ENCODE measurements at places on chromosomes 12 and 14. TPM values are rescaled to one million over a fixed set of nuclear protein-coding genes. Genes with fewer than 3 reads are reported as not detected.

The LBHD2 gene
- polyA plus RNA-seq: not detected

The STON2 gene
- polyA plus RNA-seq: 3.7 TPM

The NKX2-1 gene
- 0.45 TPM for polyA plus RNA-seq

The SAMD15 gene
- not detected for polyA plus RNA-seq

The NGB gene
- not detected for polyA plus RNA-seq

The ACSM4 gene
- not detected for polyA plus RNA-seq

The TSPAN19 gene
- polyA plus RNA-seq: not detected

The ADAM21 gene
- not detected for polyA plus RNA-seq

The DNAJC22 gene
- polyA plus RNA-seq: 25.3 TPM

The KRT80 gene
- polyA plus RNA-seq: 3.2 TPM

GRCh38 chr12:105580821-105581352 is 250.4 kb downstream of the C12orf75 start:
- H3K27ac ChIP-seq: no peak overlapping the region
- no peak overlapping the region for H3K4me3 ChIP-seq
- DNase-seq: peak; percentile 17
- no peaks in the 10 kb centered on the region for H3K36me3 ChIP-seq
- no peaks in the 10 kb centered on the region for H3K27me3 ChIP-seq

DNA sequence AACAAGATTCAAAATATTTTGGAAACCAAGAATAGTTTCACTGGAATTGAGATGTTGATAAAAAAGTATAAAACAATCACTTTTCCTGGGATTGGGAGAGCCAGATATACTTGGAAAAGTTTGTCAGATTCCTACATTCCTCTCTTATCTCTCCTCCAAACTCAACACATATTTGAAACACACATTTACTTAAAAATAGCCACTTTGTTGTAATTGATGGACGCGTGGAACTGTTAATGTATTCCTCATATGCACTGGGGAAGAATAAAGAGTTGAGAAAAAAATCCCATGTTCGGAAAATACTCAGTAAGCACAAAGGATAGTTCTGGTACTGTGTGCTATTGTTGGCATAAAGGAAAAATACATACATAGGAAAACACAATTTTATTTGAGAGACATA is 195.6 kb upstream of the FLRT2 start:
- H3K4me1 ChIP-seq: no peaks in the 10 kb centered on the region
- no peak for DNase-seq
- H3K27ac ChIP-seq: no peak overlapping the region

DNA sequence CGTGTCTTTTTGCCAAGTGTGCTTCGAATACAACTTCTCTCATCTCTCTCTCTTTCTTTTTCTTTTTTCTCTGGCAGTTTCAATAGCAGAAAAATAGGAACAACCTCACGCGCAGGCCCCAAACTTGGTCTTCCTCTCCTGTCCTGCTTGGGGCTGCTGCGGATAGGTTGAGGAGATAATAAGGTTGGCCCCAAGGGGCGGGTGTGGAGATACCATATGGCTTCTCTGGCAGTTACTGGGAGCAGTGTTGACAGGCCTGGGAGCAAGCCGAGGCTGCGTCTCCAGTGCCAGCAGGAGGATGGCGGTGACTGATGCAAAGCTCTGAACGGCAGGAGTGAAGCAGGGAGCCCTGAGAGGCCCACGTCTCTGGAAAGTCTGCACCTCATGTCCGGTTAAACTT is 89.5 kb upstream of the MANSC4 start:
- H3K4me3 ChIP-seq: no peak overlapping the region
- no peak overlapping the region for H3K27ac ChIP-seq
- H3K27me3 ChIP-seq: no peaks in the 10 kb centered on the region
- no peaks in the 10 kb centered on the region for H3K36me3 ChIP-seq

DNA sequence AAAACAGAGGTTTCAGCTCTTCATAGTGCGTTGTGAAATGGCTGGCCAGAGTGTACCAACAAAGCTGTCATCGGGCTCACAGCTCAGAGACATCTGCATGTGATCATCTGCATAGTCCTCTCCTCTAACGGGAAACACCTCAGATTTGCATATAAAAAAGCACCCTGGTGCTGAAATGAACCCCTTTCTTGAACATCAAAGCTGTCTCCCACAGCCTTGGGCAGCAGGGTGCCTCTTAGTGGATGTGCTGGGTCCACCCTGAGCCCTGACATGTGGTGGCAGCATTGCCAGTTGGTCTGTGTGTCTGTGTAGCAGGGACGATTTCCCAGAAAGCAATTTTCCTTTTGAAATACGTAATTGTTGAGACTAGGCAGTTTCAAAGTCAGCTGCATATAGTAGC is 14.3 kb upstream of the PAPLN start:
- no peaks in the 10 kb centered on the region for H3K27me3 ChIP-seq
- no peak overlapping the region for H3K4me3 ChIP-seq
- no peaks in the 10 kb centered on the region for H3K4me1 ChIP-seq
- peaks cover 9% of the 10 kb centered on the region for H3K36me3 ChIP-seq
- no peak overlapping the region for H3K27ac ChIP-seq

DNA sequence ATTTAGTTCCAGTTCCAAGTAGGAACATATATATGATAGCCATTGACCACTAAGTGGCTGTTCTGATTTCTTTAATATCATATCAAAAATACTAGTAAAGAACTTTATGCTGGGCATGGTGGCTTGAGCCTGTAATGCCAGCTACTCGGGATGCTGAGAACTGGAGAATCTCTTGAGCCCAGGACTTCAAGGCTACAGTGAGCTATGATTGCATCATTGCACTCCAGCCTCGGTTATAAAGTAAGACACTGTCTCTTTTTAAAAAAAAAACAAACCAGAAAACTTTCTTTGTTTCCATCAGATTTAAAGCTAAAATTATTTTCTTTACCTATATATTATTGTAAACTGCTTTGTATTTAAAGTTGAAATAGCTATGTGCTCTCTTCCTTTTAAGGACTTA is 127.0 kb downstream of the SCAF11 start:
- no peaks in the 10 kb centered on the region for H3K27me3 ChIP-seq
- no peaks in the 10 kb centered on the region for H3K4me1 ChIP-seq
- H3K4me3 ChIP-seq: no peak overlapping the region
- no peak for DNase-seq
- peaks cover 2% of the 10 kb centered on the region for H3K36me3 ChIP-seq

DNA sequence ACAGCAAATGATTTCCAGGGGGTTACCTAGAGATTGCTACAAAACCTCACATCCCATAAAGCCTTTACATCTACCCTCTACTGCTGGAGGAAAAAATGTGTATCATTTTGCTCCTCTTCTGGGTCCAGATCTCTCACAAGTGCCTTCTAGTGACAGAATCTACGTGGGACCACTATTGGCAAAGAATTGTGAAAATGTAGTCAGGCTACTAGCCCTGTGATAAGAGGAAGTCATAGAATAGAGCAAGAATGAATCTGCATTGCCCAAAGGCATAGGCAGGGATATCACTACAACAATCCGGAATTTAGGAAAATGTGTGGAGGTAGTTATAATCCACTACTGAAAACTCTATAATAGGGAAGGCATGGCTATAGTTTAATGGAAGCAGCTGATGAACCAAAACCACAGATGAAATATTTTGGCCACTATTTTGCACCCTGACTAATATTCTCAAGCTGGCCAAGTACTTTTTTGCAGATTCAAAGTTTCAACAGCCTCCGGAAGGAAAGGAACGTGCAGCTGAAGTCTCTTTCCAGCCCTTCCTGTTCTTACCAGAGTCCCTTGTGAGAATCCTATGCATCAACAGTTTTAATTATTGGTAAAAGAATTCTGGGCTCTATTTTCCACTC is 176.8 kb downstream of the PHLDA1 start:
- no peak overlapping the region for H3K27ac ChIP-seq
- no peaks in the 10 kb centered on the region for H3K27me3 ChIP-seq
- no peak overlapping the region for H3K4me3 ChIP-seq
- no peaks in the 10 kb centered on the region for H3K36me3 ChIP-seq
- no peak for DNase-seq

DNA sequence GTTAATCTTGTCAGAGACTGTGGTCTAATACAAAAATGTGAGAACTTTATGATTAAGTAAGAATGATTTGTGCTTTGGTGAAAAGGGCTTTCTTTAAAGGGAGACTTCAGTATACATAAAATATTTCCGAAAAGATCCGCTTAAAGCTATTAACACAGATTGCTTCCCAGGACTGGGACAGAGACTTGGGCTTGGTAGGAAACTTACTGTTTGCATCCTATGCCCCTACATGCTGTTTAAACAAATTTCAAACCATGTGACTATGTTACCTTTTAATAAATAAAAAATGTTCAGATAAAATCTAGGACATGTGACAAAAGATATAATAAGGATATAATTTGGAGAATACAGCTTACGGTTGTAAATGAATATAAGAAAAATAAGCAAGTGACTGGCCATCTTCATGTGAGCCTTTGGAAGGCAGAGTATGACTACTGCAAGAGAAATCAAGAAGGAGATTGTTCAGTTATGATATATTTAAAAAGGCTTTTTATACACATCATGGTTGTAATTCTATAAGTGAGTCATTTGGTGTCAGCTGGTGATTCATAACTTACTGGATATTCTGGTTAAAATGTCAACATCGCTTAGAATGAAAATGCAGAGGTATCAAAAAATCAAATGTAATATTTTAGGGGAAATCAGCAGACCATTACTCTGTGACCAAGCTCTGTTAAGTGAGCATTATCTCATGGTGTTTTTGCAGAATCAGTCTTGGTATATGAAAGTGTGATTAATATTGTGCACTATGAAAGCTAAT is 234.7 kb upstream of the E2F7 start:
- H3K36me3 ChIP-seq: no peaks in the 10 kb centered on the region
- H3K27ac ChIP-seq: no peak overlapping the region
- H3K4me1 ChIP-seq: peaks cover 4% of the 10 kb centered on the region
- no peak overlapping the region for H3K4me3 ChIP-seq
- no peaks in the 10 kb centered on the region for H3K27me3 ChIP-seq
- no peak for DNase-seq

DNA sequence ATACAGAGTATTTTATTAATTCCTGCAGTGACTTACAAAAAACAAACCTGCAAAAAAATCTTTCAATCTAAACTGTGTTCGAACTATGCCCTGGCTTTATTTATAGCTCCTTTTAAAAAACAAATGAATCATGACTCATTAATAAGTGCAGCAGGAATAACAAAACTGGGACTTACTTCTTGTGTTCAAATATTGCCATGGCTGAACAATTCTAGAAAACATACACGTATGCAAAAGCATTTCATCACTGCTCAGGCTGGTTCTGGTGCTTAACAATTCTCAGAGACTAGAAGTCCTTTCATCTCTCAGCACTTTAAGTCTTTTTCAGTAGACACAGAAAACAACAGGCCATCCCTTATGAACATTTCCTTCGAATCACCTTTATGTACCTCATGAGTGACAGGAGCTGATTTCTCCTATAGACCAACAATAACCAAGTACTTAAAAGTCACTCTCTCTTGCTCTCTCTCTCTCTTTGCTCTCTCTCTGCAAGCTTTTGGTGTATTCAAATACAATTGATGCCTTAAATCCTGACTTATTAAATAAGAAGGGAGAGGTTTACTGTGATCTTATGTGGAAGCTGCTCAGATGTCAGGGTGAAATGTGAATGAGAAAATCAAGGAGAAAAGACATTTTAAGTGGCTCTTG is 268.8 kb downstream of the TTC8 start:
- no peak overlapping the region for H3K4me3 ChIP-seq
- H3K36me3 ChIP-seq: no peaks in the 10 kb centered on the region
- DNase-seq: no peak
- H3K4me1 ChIP-seq: no peaks in the 10 kb centered on the region
- no peak overlapping the region for H3K27ac ChIP-seq

DNA sequence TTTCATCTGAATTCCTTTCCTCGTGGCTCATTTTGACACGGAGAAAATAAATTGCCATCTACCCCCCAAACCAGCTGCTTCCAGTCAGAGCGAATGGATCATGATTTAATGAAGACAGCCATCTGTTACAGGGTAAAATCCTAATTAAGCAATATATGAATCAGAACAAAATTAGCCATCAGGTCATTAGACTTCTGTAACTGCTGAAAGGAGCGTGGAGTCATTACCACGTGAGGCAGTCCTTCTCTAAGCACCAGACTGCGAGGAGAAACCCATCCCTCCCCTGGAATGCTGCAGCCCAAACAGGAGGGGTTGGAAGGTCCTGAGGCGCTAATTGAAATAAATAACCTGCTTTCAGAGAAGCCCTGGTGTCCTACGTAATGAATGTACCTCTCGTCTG is 51.1 kb upstream of the TCL1A start:
- H3K4me3 ChIP-seq: no peak overlapping the region
- H3K27ac ChIP-seq: no peak overlapping the region
- DNase-seq: no peak
- H3K4me1 ChIP-seq: no peaks in the 10 kb centered on the region
- H3K36me3 ChIP-seq: no peaks in the 10 kb centered on the region

DNA sequence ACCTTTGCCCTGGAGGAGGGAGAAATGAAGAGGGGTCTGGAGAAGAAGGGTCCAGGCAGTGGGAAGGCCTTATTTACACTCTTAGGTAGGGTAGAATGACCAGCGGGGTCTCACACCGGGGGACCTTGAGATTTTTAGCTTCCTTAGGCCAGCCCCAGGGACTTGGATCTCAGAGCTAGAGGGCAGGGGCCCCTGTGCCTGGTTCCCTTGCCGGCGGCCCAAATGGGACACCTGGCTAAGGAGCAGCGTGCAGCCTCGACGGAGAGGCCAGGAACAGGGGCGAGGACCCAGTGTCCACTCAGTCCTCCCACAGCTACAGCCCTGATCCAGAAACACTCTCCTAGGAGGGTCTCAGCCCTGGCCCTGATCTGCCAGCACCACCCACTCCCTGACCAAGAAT is 41.8 kb downstream of the DIO3 start:
- H3K27me3 ChIP-seq: peaks cover 2% of the 10 kb centered on the region
- H3K36me3 ChIP-seq: no peaks in the 10 kb centered on the region

DNA sequence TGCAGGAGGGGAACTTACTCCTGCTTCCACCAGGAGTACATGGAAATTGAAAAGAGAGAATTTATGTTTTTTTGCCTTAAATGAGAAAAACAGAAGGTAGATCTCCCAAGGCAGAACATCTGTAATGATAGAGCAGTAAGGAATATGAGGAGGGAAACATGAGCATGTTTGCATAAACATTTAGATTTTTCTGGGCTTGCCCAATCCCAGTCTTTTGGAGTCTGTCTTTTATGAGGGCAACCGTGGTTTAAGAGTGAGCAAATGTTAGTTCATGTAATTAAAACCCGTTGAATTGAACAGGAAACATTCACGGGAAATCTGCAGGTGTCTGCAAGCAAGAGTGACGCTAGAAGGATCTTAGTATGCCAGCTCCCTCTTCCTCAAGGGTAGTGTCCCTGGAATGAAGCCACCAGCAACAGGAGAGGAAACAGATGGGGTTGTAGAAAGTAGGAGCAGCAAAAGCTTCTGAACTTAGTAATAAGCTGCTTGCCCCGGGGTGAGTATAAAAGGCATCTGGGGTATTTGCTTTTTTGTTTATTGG is 79.3 kb downstream of the ARF6 start:
- no peaks in the 10 kb centered on the region for H3K36me3 ChIP-seq
- H3K27ac ChIP-seq: peak overlapping the region; percentile 80
- peaks cover 8% of the 10 kb centered on the region for H3K4me1 ChIP-seq
- no peaks in the 10 kb centered on the region for H3K27me3 ChIP-seq
- DNase-seq: no peak

DNA sequence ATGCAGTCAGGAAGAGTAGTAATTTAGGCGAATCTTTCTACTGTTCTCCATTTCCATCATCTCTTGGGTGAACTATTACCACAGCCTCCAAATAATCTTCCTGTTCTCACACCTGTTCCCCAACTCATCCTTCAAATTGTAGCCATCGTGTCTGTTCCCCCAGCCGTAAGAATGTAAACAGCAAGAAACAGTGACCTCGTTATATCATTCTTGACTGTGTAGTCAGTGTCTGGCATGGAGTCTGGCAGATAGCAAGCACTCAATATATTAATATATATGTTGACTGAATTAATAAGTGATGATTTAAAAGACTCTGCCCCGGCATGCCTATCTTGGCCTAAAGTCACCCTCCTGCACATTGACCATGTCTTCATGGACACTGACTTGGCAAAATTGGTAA is 20.3 kb downstream of the PDE6H start:
- H3K4me1 ChIP-seq: no peaks in the 10 kb centered on the region
- H3K36me3 ChIP-seq: no peaks in the 10 kb centered on the region
- no peaks in the 10 kb centered on the region for H3K27me3 ChIP-seq
- H3K4me3 ChIP-seq: no peak overlapping the region

Data from small intestine (tissue), 16 donors.